NCI-H460 (cell line): ENCODE measurements at places on chromosomes 11 and 22.

- no peak for DNase-seq
These were observed 79.9 kb downstream of the MS4A13 start for GRCh38 chr11:60594998-60595642.

GRCh38 chr11:113124578-113124977 is 163.4 kb downstream of the NCAM1 start:
- DNase-seq = no peak

GRCh38 chr11:85810871-85811611 is at the start of gene SYTL2:
Gene SYTL2 (minus strand): TSS chr11:85811141. CDS start chr11:85757725, 53,416 bp downstream.
- peak; percentile 54 for DNase-seq

- DNase-seq = no peak
These were observed 226.7 kb upstream of the NARS2 start for GRCh38 chr11:78801161-78801884.

DNA sequence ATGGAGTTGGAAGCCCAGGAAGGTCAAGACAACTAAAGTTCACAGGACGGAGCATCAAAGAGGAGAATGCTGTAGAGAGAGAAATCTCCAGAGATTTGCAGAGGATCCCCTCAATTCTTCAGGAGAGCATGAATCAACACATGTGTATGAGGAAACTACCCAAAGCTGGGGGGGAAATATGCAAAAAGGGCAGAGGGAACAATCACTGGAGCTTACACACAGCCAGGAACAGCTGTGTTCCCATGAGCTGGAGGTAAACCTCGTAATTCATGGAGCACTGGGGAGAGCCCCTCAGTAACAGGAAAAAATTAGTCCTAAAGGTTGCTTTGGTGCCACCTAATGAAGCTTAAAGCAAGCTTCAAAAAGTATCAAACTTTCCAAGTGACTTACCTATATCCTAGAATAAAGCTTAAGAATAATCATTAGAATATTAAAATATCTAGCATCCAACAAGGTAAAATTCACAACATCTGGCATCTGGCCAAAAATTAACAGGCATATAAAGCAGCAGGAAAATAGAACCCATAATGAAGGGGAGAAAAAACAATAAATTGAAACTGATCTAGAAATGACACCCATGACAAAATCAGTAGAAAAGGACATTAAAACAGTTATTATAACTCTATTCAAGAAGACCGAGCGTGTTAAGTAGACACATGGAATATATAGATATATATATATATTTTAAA is 134.2 kb downstream of the STK33 start:
- DNase-seq = no peak

DNA sequence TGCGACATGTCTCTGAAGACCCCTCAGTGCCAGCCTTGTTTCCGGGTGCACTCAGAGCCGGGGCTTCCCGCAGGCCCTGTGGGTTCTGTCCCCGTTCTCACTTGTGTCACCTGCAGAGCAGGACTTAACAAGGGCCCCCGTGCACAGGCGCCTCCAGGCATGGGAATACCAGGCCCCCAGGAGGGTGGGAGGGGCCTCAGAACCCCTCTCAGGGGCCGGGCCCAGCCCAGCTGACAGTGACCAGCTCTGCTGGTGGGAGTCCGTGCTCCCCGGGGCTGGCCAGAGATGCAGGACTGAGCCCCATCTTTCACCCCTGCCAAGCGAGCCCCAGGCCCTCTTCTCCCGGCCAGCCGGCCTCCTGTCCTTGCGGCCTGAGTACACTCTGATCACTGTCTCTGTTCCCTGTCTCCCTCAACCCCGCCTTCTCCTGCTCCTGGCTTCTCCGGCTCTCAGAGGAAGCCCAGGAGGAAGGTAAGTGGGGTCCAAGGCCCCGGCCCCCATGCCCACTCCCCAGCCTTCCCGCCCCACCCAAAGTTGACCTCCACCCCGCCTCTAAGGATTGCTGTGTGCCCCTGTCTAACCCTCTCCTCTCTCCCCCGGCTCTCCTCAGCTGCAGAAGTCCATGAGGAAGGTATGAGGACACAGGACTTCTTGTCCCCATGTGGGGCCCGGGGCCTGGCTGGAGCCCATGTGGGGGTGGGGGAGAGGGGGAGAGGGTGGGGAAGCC is 5.3 kb downstream of the TNNT3 start:
- no peak for DNase-seq

DNA sequence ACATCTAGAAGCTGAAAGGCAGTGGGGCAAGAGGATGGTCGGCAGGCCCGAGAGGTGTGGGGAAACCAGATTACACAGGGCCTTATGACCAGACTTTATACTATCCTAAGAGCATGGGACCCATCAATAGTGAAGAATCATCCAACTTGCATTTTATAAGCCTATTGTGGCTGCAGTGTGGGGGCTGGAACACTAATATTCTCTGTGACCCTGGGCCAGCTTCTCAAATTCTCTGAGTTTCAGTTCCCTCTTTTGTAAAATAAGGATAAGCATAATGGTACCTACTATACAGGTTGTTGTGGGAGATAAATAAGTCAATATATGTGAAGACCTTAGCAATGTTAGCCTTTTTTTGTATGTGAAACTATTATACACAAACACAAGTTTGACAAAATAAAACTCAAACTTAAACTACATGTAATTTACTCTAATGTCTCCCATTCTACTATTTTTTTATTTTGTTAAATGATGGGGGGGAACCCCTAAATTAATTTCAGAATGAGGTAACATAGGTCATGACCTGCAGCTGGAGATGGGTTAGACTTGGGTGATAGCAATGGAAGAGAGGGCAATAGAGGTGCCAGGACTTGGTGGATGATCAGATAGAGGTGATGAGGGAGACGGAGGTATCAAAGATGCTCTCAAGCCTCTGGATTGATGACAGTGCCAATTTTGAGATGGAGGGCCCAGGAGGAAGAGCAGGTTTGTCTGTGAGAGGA is 30.1 kb downstream of the SMCO4 start:
- DNase-seq = no peak

DNA sequence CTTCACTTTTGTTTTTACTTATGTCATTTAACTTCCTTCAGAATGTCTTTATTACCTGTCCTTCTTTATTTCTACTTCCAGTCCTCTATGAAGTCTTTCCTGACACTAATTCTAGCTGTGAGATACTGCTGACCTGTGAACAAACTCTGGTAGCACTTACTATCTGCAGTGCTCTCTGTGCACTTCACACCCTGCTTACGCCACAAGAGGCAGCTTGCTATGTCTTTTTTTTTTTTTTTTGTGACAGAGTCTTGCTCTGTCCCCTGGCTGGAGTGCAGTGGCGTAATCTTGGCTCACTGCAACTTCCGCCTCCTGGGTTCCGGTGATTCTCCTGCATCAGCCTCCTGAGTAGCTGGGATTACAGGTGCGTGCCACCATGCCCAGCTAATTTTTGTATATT is 10.7 kb downstream of the STIM1 start:
- DNase-seq = no peak

GRCh38 chr11:116101902-116102301 is 597.7 kb upstream of the CADM1 start:
- no peak for DNase-seq

GRCh38 chr11:67194096-67194495 is 72.2 kb upstream of the GRK2 start:
- no peak for DNase-seq

DNA sequence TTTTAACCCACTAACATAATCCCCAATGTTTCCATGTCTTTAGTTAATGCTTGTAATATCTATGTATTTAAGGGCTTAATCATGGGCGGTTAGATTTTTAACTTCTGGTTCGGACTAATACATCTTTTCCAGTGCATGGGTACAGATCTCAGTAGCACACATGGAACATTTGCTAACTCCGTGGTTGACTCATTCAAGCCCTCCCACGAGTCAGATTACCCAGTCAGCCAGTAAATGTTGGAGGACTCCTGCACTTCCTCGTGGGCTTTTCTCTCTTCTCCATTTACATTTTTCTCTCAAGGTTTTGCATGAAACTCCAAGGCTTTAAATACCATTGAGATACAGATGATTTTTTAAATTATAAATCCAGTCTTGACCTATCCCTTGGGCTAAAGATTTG is 313.9 kb downstream of the ST3GAL4 start:
- DNase-seq = no peak

GRCh38 chr11:3115321-3115720 is 49.8 kb downstream of the OSBPL5 start:
- DNase-seq = no peak

DNA sequence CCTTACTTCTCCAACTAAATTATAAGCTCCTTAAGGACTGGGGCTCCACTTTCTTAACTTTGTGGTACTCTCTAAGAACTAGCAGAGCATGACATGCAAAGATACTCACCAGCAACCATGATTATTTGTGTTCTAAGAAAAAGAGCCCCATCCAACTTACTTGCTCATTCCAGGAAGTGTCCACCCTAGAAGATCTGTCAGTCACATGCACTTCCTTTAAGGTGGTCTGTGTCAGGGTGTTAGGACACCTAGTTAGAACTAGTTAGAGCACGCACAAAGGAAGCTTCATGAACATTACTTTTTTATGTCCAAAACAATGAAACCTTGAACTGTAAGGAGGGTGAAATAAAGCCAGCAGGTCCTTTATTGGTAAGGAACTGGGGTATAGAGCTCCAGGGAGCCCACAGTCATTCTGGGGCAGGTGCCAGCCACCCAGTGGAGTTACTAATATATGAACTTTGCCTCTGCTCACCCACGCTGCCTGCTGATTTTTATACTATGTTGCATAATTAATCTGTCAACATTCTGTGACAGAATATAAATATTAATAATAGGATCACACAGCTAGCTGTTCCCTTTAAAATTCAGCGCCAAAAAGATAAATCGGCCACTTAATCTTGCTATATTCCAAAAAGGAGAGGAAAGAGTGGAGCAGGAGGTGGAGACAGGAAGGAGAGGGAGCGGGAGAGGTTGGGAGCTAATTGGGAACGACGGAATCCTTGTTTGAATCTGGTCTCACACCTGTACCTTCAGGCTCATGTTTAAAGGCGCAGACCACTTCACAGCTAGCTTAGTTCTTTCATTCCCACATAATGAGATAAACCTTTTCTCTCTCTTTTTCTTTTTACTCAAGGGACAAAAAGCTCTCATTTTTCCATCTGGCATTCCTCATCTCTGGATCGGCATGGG is 755.0 kb downstream of the OPCML start:
- no peak for DNase-seq

GRCh38 chr11:126990716-126991480 is 9.7 kb downstream of the KIRREL3 start:
- DNase-seq = no peak

- DNase-seq = no peak
These were observed 19.7 kb downstream of the CXCR5 start for GRCh38 chr11:118903204-118904015.

- no peak for DNase-seq
These were observed 11.6 kb downstream of the LRRC32 start for GRCh38 chr11:76658651-76659650.

DNA sequence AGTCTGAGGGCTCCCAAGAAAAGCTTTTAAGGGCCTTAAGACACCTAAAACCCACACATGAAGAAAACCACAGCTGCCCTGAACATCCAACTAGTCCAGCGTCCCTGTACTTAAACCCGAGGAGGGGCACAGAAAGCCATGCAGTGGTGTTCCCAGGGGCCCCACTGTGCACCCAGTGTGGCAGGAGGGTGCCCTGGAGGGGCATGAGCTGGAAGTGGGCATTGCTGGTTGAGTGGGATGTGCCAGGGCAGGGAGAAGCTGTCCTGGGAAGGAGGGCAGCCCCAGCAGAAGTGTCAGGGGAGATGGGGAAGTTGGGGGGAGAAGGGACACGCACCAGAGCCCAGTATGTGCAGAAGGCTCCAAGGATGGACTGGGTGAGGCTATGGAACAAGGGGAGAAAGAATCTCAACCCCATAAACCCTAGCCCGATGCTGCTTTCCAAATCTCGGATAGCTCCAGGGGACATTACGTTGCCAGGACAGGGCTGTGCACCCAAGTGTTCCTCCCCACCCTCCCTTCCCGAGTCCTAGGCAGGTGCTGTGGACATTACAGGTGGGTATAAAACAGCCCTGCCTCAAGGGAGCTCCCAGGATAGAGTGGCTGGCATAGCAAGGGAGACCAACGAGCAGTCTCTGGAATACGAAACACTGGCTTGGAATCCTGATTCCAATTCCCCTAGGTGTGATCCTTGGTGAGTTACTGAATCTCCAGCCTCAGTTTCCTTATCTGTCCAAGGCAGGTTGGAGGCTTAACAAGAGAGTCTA is 44.2 kb downstream of the SHANK2 start:
- DNase-seq = no peak

GRCh38 chr11:85960678-85961077 is 105.5 kb downstream of the CCDC83 start:
- DNase-seq = no peak

GRCh38 chr11:62512961-62513360 is 33.6 kb downstream of the AHNAK start:
- no peak for DNase-seq

- no peak for DNase-seq
These were observed 33.2 kb downstream of the TOLLIP start for GRCh38 chr11:1276041-1276790.

DNA sequence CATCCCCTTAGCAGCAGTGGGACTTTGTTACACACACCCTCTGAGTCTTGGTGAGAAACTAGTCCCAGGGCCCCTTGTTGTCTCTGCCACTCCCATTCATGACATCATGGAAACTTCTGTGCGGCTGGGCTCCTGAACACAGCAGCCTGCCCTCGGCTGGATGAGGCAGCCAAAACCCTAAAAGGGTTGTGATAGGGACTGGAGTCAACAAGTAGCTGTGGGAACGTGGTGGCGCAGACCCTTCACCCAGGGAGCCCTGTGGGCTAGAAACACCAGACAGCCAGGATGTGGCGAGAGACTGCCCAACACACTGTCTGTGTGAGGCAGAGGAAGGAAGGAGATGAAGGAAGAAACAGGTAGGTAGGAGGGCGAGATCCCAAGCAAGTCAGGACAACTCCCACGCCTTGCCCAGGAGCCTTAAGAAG is 3.9 kb downstream of the CD3D start:
- DNase-seq = no peak

DNA sequence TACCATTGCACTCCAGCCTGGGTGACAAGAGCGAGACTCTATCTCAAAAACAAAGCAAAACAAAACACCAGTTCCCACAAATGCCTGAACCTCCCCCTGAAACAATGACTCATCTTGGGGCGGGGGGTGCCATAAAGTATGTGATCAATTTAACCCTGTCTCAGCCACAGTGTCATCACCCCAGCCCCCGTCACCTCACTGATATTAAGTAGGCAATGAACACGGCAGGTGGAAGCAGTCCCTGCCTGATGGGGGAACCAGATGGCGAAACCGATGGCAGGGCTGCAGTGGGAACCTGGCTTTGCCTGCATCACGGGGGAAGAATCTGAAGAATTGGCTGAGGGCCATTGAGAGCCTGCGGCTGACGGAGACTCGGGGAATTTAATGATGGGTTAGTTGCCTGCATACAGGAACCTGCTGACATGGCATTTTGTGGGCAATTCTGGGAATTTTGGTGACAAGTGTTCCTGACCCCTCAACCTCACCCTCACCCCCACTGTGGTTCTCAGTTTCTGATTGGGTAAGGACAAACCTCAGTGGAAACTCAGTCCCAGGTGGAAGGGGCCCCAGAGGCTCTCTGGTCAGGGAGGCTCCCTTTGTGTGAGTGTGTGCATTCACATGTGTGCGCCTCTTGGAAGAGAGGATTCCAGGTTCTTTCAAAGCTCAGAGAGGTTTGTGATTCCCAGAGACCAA is 39.1 kb upstream of the SHISAL1 start:
- DNase-seq = no peak
